ENCODE measurements at places on chromosomes 2 and 18. TPM values are rescaled to one million over a fixed set of nuclear protein-coding genes. Genes with fewer than 3 reads are reported as not detected.

The RAPGEF4 gene
- not detected for total RNA-seq

The MYO5B gene
- total RNA-seq, result not detected

The POTEF gene
- not detected for total RNA-seq

The LRRC30 gene
- total RNA-seq, result not detected

The SOX11 gene
- not detected for total RNA-seq

The DPP4 gene
- total RNA-seq, result 25.2 TPM

The C2orf15 gene
- total RNA-seq, result 0.80 TPM

The TIGD1 gene
- 6.3 TPM for total RNA-seq

The TMEM87B gene
- total RNA-seq, result 16.0 TPM

The LINC00305 gene
- not detected for total RNA-seq

The TAF4B gene
- 19.1 TPM for total RNA-seq

The LAMA1 gene
- not detected for total RNA-seq

The FAM237A gene
- not detected for total RNA-seq

The SCN9A gene
- total RNA-seq, result not detected

The C2orf66 gene
- total RNA-seq, result not detected

The TRABD2A gene
- 28.6 TPM for total RNA-seq

The TXNL1 gene
- total RNA-seq, result 87.3 TPM

The NLRC4 gene
- total RNA-seq, result not detected

The GKN2 gene
- total RNA-seq, result not detected

The POMC gene
- total RNA-seq, result 4.8 TPM

The FAP gene
- not detected for total RNA-seq

The REG3G gene
- total RNA-seq, result not detected

The UGT1A5 gene
- not detected for total RNA-seq

The TMEM131 gene
- 37.9 TPM for total RNA-seq

The HOXD8 gene
- not detected for total RNA-seq

The ABCB11 gene
- total RNA-seq, result not detected

The IMPACT gene
- 14.5 TPM for total RNA-seq

The PAX8 gene
- total RNA-seq, result 2.5 TPM

The SERPINB7 gene
- total RNA-seq, result not detected

The CFAP210 gene
- 0.50 TPM for total RNA-seq

The MAPK4 gene
- not detected for total RNA-seq

The SCG2 gene
- not detected for total RNA-seq

The XDH gene
- total RNA-seq, result not detected

The PRKCE gene
- 7.0 TPM for total RNA-seq

The TTL gene
- 41.7 TPM for total RNA-seq

The DNAJC5G gene
- not detected for total RNA-seq

The CD8B2 gene
- total RNA-seq, result 3.2 TPM

The TMEM37 gene
- total RNA-seq, result not detected

The MAP3K19 gene
- total RNA-seq, result not detected

The LOXHD1 gene
- not detected for total RNA-seq

All from activated CD8-positive, alpha-beta memory T cell treated with anti-CD3 and anti-CD28 coated beads for 36 hours (primary cell).